ENCODE measurements at places on chromosomes 2 and 18.

DNA sequence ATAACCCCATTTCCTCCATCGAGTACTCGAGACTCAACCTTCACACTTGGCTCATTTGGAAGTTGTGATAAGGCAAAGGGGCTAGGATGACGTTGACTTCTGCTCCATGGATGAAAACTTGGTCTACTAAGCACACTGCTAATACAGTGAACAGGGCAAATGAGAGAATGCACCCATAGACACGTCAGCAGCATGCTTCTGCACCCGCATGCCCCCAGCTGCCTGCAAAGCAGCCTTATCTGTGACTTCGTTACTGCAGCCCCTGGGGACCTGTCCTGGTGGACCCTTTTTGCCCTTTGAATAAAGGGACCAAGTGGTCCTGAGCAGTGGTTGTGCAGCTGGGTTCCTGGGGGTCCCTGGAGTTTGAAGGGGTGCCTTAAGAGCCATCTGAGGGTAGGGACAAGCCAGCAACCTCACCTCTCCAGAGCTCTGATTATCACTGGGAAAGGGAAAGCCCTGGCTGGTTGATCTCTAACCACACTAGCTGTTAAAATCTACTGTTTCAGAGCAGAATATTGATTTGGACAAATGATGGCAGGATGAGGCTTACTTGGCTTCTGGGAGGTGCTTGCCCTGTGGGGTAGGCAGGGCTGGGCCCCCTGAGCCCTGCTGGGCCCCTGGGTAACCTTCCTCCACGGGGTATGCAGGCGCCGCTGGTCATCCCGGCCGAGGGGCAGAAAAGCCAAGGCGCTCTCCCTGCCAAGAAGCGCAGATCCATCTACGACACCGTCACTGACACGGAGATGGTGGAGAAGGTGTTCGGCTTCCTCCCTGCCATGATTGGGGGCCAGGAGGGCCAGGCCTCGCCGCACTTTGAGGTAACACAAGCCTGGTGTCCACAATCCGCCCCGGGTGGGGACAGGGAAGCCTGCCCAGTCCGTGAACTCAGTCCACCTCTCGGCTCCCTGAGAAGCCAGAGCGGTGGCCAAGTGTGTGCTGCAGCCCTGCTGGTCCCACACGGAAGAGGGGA is 37.6 kb upstream of the GPR17 start:
- no peak for DNase-seq

GRCh38 chr18:74255131-74255616 is 36.6 kb downstream of the CYB5A start:
- DNase-seq: no peak

GRCh38 chr18:50424877-50425690 is 50.2 kb downstream of the SKA1 start:
- DNase-seq: no peak

DNA sequence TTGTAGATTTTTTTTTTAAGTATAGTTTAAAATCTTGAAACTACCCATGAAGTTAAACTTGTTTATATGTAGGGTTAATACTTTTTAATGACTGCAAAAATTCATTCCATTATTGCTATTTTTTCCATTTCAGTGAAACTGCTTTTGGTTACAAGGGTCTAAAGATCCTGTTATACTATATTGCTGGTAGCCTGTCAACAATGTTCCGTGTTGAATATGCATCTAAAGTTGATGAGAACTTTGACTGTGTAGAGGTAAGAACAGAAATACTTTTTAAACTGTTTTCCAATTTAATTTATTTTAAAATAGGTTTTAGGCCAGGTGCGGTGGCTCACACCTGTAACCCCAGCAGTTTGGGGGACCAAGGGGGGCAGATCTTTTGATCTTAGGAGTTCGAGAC is 30.5 kb downstream of the HAT1 start:
- no peak for DNase-seq

DNA sequence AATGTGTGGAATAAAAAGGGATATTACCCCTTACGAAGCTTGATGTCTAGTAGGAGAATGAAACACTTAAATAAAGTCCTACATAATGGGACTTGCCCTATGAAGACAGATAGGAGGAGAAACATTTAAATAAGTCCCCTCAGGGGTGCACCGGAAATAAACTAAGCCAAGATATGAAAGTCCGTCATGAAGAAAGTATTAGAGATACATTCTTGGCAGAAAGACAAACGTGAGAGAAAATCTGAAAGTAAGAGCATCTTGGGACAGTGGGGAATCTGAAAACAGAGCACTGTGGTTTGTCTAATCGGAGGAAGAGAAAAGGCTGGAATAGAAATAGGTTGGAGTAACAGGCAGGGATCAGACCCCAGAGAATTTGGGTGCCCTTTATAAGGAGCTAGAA is 516.9 kb upstream of the DSEL start:
- DNase-seq: no peak

DNA sequence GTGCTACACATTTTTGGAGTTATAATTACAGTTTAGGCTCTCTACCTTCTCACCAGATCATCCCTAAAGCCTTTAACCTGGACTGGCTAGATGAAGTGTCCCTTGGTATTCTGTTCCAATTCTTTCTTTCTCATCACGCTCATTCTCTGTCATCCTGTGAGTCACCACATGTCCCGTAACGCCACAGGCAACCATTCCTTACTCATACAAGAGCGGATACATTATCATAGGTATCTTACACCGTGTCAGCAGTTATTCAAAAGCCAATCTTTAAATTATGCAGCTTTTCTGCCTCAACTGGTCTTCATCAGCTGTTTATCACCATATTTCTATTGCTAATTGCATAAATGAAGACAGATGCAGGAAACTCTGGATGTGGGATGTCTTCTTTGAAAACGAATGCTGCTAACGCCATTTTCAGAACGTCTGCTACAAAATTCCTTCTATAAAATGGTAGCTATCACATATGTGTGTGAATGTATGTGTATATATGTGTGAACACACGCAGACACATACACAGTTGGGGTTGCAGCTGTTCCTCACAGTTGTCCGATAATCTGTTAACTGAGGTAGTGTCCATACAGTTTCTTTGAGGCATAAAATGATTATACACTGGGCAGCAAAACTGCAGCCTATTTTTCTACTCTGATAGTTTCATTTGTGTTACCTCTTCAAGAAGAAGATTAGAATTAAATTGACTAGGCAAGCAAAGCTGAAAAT is 47.9 kb downstream of the EML6 start:
- no peak for DNase-seq

GRCh38 chr18:69754108-69754507 is 193.6 kb downstream of the CD226 start:
- no peak for DNase-seq

- DNase-seq: no peak
Measured at GRCh38 chr2:209985874-209986273, 16.6 kb upstream of the RPE start.

DNA sequence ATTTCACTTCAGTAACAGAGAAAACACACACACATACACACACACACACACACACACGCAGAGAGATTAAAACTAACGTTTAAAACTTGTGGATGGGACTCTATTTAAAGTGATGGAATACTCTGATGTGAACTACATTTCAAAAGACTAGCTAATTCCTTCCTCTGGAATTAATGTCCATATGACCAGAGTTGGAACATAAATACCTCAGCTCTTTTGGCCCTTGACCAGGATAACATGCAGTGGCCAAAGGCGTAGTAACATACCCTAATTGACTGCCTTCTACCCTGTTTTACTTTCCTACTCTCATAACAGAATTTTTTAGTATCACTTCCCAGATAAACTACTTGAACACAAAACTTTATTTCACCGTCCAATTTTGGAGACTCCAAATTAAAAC is 671.3 kb upstream of the CHAC2 start:
- DNase-seq: no peak

DNA sequence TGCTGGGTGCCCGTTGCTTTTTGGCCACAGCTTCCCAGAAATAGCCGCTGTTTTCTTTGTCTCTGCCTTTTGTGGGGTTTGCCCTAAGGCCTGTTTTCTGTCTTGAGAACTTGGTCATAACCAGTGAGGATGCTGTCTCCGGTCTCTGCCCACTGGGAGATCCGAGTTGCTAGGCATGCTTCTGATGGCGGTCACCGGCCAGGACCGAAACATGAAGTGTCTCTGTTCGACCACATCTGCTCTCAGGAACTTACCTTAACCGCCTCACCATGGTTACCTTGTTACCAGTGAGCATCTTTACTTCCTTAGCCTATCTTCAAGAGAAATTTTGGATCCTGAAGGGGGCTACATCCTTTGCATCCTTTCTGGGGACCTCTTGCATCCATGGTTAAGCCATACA is 91.9 kb downstream of the RTP5 start:
- DNase-seq: no peak

- no peak for DNase-seq
Measured at GRCh38 chr2:191565647-191566198, 112.2 kb upstream of the NABP1 start.

GRCh38 chr2:134109725-134110124 is 144.1 kb upstream of the MGAT5 start:
- no peak for DNase-seq

DNA sequence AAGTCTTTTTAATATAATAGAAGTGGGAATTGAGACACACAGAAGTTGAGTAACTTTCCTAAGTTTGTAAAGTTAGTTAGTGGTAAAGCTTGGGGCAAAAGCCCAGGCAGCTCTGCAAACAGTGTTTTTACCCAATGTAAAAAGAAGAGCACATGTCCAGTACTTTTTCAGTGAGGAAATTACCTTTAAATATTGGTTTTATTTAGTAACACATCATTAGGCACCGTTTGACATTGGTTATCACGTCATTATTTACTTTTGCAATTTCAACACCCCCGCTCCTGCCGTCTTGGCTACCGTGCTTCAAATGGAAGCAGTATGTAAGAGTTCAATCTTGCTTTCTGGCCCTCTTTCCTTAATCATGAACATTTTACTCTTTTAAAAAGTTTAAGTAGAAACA is 807.9 kb downstream of the EPHA4 start:
- DNase-seq: no peak

GRCh38 chr2:111668741-111669140 is 215.3 kb downstream of the ANAPC1 start:
- no peak for DNase-seq
